Endodermal cell (in vitro differentiated cells): ENCODE measurements at places on chromosomes 4 and X. TPM values are rescaled to one million over a fixed set of nuclear protein-coding genes. Genes with fewer than 3 reads are reported as not detected.
A peak's percentile ranks its signal among the peaks of the same experiment; 100 is the strongest.

- no peak for DNase-seq
These were observed 52.8 kb upstream of the ANKRD17 start for GRCh38 chr4:73311428-73311827.

GRCh38 chr4:106114270-106114669 is 201.7 kb downstream of the TBCK start:
- DNase-seq: no peak

- DNase-seq: no peak
These were observed 578.0 kb downstream of the SPRY1 start for GRCh38 chr4:123974386-123975149.

DNA sequence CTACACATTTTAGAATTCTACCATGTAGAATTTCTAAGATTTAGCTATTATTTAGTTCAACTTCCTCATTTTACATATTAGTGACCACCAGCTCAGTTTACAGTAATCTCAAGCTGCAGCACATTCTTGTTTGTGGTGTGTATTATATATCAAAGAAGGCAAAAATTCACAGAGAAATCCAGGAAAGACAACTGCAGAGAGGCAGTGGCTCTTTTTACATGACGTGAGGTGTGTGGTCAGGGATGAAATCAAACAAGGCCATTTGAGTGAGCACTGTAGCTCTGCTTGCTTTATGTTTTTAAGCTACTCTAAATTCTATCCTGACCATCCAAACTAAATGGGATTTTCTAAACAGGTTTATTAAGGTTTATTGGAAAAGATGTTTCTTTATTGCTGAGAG is 71.1 kb downstream of the COL25A1 start:
- DNase-seq: no peak

GRCh38 chr4:140268186-140268841 is 105.1 kb upstream of the SCOC start:
- DNase-seq: no peak

GRCh38 chr4:80989921-80990544 is 40.5 kb upstream of the BMP3 start:
- peak; percentile 53 for DNase-seq

The NAA11 gene
- not detected in 2 replicates for total RNA-seq

GRCh38 chr4:2643555-2643954 is 107.1 kb downstream of the FAM193A start:
- DNase-seq: no peak

The KLHL13 gene
- total RNA-seq: 6.8 to 12.4 TPM (median 12.0 TPM) in 3 replicates

- no peak for DNase-seq
These were observed 61.7 kb upstream of the ATXN3L start for GRCh38 chrX:13381514-13381913.

The ITM2A gene
- 24.8 and 29.6 TPM in 2 replicates for total RNA-seq

- no peak for DNase-seq
These were observed 8.3 kb downstream of the CTAG1A start for GRCh38 chrX:154593201-154593600.

The UGT2B11 gene
- not detected in 2 replicates for total RNA-seq

GRCh38 chr4:38510201-38510600 is 153.8 kb upstream of the KLF3 start:
- DNase-seq: no peak

The NMU gene
- 7.6 to 9.6 TPM (median 7.8 TPM) in 3 replicates for total RNA-seq

The AKAP4 gene
- total RNA-seq: not detected in 3 replicates

- no peak for DNase-seq
These were observed 367.6 kb downstream of the PRR32 start for GRCh38 chrX:127187095-127187494.
